ENCODE measurements at places on chromosomes 12 and 14.

GRCh38 chr12:26789731-26790644 lies 43.0 kb downstream of the ITPR2 start:
- DNase-seq = no peak

- no peak for DNase-seq
These were observed 323.4 kb upstream of the SFSWAP start for GRCh38 chr12:131387281-131388163.

- no peak for DNase-seq
These were observed 86.9 kb downstream of the ANO6 start for GRCh38 chr12:45302621-45303369.

- DNase-seq = no peak
These were observed 11.5 kb downstream of the PLEKHH1 start for GRCh38 chr14:67544590-67544989.

- no peak for DNase-seq
These were observed 160.3 kb upstream of the PELI2 start for GRCh38 chr14:55957950-55958349.

DNA sequence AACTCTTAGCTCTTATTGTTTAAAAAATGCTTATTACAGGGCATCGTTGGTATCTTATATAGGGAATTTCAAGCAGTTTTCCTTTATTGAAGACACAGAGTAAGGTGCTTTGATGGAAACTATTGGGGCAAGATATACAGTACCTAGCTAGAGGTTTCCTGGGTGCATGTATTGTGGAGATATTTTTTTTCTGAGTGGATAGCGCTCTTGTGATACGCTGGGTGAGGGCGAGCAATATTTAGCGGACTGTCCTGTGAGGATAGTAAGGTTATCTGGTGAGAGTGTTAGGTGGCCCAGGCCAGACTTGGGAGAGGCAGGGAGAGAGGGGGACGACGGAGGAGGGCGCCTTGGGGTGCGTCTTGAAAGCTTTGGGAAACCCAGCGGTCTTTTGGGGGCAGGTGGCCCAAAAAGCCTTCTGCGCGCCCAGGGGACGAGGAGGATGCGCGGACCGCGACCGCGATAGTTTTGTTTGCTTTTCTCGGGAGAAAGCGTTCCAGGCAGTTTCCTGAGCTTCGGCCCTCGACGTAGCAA lies 596 bp upstream of the BICD1 start:
- no peak for DNase-seq

- no peak for DNase-seq
These were observed 41.1 kb downstream of the ACSM4 start for GRCh38 chr12:7344833-7345606.

DNA sequence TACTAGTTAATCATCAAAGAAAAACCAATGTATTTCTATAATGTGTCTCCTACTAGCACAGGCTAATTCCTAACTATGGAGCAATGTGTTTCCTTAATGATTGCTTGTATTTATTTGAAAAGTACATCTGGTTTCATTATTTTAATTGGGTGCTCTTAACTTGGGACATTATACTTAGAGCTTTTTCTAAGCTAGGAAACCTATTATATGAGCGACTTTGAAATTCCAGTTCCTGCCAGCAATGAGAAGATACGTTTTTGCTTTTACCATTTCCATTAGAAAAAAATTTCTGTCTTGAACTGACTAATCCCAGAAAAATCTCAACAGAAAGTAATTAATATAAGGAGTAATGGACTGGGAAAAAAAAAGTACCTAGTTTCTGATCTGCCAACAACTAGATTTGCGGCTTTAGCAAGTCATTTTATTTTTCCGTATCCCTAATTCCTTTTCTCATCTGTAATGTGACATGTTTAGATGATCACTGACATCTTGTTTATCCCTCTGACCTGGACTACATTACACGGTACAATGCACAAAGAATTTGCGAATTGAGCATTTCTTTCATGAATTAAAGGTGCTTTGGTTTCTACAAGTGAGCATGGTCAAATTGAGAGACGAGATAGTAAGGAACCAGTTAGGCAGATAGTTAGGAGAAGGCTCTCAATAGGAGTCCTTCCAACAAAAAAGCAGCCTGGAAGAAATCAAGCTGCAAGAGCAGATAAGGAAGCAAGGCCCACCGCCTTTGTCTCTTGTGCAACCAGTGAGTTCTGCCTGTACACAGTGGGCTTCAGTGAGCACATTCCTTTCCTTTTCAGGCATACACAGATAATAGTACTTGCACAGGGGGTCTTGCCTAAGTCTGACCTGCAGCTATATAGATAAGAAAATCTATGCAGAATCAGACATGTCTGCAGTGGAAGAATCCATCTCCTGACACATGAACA lies 1765.0 kb upstream of the FLRT2 start:
- DNase-seq = no peak

GRCh38 chr12:49874142-49874897 lies 29.4 kb downstream of the FAIM2 start:
- no peak for DNase-seq

DNA sequence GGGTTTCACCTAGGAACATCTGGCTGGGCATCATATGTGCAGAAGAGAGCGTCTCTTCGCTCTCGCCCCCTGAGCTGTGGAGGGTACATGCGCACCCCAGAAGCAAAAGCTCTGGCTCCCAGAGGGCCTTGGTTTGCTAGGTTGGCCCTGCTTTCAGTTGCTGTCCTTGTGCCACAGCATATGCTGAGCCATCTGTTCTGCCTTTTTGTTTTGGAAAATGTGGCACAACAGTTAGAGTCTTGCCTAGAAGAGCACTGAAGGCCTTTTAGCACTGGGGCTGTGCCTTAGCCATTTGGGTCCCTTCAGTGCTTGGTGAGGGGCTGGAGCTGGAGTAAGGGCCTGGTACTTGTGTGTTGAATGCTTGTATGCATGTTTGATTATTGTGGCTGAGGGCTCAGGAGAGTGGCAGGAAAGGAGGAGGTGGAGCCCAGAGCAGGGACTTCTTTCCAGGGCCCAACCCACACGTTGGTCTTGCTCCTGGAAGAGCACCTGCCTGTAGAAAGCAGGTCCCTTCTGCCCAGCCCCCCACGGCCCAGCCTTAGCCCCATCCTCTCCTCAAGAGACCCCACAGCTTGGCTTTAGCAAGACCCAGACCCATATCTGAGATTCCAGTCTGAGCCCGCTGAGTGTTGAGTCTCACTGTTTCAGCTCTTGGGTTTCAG lies 113.7 kb downstream of the SLC25A47 start:
- no peak for DNase-seq

DNA sequence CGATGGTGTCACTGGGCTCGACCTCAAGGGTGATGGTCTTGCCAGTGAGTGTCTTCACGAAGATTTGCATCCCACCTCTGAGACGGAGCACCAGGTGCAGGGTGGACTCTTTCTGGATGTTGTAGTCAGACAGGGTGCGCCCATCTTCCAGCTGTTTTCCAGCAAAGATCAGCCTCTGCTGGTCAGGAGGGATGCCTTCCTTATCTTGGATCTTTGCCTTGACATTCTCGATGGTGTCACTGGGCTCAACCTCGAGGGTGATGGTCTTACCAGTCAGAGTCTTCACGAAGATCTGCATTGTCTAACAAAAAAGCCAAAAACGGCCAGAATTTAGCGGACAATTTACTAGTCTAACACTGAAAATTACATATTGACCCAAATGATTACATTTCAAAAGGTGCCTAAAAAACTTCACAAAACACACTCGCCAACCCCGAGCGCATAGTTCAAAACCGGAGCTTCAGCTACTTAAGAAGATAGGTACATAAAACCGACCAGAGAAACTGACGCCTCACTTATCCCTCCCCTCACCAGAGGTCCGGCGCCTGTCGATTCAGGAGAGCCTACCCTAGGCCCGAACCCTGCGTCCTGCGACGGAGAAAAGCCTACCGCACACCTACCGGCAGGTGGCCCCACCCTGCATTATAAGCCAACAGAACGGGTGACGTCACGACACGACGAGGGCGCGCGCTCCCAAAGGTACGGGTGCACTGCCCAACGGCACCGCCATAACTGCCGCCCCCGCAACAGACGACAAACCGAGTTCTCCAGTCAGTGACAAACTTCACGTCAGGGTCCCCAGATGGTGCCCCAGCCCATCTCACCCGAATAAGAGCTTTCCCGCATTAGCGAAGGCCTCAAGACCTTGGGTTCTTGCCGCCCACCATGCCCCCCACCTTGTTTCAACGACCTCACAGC lies 717 bp downstream of the UBC start:
- peak; percentile 87 for DNase-seq

DNA sequence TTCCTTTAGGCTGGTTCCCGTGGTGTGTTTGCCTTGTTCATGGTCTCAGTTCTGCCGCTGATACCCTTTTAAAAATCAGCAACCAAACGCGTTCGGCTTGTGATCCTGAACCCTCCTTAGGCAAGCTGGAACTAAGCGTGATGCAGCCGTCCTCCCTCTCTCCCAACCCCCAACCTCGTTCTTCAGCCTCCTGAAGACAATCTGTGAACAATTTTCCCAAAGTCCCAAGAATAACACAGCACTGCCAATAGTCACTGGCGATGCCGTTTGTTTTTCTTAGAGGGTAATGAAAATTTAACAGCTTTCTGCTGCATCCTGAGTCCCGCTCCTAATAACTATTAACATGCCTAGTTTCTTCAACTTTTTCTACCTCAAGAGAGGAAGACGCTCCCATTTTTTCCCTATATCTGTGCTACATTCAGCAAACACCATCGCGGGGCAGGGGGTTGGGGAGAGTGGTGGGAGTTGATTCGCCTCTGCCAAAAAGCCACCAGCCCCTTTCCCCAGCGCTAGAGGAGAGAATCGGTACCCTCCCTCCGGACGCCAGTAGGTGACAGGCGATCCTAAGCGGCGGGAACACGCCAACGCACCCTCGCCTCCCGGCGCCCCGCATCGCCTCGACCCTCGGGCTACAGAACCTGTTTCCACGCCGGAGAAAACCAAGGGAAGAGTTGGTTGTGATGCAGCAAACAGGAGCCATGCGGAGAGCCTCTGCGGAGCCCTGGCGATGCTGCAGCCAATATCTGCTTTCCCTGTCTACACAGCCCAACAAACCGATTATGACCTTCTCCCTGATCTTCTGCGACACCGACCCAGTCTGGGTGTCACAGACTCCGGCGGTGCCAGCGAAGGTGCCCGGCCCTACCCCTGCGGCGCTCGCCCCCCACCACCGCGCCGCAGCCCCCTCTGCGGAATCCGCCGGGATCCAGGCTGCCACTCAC lies 752 bp downstream of the PRICKLE1 start:
- no peak for DNase-seq

DNA sequence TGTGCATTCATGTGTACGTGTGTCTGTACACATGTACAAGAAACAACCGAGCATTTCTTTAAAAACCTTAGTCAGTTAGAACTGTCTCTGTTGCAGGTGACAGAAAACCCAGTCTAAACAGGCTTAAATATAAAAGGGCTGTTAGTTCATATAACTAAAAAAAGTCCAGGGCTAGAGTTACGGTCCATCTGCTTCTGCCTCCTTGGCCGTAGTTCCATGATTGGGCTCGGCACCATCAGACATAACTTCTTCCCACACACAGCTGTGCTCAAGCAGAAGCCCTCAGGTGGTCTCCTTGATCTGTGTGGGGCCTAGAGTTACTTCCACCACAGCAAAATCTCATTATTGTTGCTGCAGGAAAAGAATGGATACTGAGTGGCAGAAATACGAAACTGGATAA lies 34.6 kb downstream of the CKB start:
- no peak for DNase-seq

DNA sequence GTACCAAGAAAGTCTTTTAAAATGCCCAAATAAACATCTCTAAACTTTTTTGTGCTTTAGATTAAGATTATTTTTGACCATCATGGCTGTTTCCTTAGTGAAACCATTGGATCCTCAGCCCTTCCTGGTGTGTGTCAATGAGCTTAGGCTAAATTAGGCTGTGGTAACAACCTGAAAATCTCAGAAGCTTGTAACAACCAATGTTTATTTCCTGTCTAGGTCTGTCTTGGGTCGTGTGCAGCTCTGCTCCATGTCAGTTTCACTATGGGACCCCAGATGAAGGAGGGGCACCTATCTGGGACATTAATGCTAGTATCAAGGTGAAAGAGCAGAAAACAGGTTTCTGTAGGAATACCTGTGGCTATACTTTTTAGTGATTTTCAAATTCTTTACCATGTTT lies 49.9 kb downstream of the KCNMB4 start:
- no peak for DNase-seq

DNA sequence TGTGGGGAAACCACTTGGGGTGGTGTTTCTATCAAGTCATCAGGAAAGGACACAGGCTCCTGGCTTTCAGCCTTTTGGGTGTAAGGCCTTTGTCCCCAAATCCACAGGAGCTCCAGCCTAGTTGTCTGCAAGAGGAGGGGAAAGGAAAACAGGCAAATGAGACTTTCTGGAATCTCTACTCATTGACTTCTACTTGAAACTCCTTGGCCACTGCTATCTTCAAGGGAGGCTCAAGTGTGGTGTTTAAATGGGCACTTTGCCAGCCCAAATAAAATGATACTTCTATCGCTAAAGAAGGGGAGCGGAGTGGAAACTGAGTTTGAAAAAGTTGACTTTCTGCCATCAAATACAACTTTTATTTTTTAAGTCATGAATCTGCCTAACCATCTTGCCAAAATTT lies 445.9 kb upstream of the RGS6 start:
- no peak for DNase-seq

- no peak for DNase-seq
These were observed 116.6 kb downstream of the DAD1 start for GRCh38 chr14:22472466-22472865.

DNA sequence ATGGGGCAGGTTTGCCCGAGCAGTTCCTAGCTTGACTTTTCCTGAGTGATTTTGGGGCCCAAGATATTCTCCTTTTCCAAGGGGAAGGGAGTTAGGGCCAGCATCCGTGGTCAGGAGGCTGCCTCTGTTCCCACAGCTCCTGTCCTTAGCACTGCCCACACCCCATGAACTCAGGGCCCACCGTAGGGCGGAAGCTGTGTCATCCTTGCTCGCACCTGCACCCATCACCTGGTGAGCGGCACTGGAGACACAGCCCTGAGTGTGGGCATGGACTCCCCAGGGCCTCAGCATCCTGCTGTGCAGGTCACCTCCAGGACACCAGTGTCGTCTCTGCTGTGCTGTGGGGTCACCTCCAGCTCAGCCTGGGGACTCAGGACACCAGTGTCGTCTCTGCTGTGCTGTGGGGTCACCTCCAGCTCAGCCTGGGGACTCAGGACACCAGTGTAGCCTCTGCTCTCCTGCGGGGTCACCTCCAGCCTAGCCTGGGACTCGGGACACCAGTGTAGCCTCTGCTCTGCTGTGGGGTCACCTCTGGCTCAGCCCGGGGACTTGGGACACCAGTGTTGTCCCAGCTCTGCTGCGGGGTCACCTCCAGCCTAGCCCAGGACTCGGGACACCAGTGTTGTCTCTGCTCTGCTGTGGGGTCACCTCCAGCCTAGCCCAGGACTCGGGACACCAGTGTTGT lies 322.9 kb downstream of the ADGRD1 start:
- DNase-seq = no peak

DNA sequence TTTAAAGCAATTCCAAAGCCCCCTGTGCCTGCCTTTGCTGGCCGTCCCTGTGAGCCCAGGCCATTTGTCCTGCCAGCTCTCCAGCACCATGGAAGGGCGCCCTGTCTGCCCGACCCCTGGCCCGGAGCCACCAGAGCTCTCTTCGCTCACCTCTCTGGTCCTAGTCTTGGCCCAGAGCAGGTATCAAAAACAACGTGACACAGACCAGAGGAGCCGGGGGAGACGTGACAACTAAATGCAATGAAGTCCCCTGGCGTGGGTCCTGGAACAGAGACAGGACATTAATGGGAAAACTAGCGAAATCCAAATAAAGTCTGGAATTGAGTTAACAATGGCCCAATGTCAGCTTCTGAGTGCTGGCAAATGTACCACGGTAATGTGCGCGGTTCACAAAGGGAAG lies 83.2 kb upstream of the DIO3 start:
- no peak for DNase-seq

GRCh38 chr12:131369094-131369845 lies 341.6 kb upstream of the SFSWAP start:
- DNase-seq = peak; percentile 20

GRCh38 chr12:15939111-15939510 lies 28.0 kb downstream of the DERA start:
- no peak for DNase-seq
